ENCODE measurements at places on chromosomes 2 and 18.

GRCh38 chr2:172195836-172196376 is 93.2 kb upstream of the DLX2 start:
- no peak for DNase-seq

- DNase-seq: no peak
Measured at GRCh38 chr2:203175371-203175770, 63.4 kb upstream of the CYP20A1 start.

- DNase-seq: no peak
Measured at GRCh38 chr2:169828141-169828811, 1.0 kb downstream of the UBR3 start.

DNA sequence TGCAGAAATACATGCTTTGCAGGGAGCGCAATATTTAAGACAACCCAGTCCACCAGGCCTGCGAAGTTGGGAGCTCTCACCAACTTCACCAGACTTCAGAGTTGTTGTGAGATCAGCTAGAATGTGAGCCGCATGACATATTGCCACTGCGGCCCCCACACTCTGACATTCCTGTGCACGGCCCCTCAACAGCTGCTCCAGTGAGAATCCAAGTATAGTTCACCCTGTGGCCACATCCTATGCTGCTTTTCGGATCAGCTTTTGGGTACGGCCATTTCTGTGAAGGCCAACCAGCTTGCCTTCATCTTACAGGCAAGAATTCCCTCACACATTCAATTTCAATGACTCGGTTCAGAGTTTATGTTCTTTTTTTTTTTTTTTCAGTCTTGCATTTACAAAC is 177.8 kb downstream of the SOX11 start:
- DNase-seq: no peak

- no peak for DNase-seq
Measured at GRCh38 chr2:3179208-3179607, 198.4 kb downstream of the EIPR1 start.

Measured in CMK (cell line).